ENCODE measurements at places on chromosomes 4 and X.

GRCh38 chrX:115058276-115058675 is 40.9 kb upstream of the IL13RA2 start:
- DNase-seq = peak; percentile 92

GRCh38 chrX:96763608-96764007 is 79.0 kb downstream of the DIAPH2 start:
- no peak for DNase-seq

- DNase-seq = no peak
Observed at GRCh38 chr4:110635163-110635865, 12.4 kb upstream of the PITX2 start.

GRCh38 chr4:184428787-184429186 is 45.6 kb downstream of the IRF2 start:
- DNase-seq = no peak

DNA sequence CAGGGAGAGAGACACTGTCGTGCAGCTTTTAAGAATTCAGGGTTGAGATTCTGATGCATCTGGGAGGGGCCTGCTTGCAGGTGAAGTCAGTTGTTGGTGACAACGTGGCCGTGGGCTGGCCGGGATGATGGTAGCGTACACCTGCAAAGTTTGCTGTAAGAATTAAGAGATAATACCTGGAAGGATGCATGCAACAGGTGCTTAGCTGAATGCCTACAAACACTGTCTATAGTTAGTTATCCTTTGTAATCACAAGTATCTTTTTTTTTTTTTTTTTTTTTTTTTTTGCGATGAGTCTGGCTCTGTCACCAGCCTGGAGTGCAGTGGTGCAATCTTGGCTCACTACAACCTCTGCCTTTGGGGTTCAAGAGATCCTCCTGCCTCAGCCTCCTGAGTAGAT is 259.6 kb downstream of the ASMT start:
- no peak for DNase-seq

GRCh38 chr4:82429728-82430192 is 502 bp downstream of the HNRNPDL start:
- DNase-seq = peak; percentile 49

DNA sequence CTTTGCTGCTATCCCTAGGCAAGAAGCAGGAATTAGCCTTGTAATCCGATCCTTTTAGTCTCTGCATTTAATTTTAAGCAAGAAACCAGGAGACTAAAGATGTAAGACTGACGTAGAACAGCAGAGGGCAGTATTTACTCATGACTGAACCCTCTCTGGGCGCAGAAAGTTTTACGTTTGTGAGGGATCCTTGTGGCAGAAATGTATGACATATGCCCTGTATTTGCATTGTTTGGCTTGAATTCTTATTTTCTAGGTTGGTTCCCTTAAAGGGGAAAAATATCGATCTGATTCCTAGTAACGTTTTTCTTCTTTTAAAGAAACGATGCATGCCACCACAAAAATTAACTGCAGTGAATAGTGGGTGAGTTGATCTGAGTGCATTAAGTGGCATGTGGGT is 1.3 kb upstream of the FAT4 start:
- peak; percentile 96 for DNase-seq

GRCh38 chr4:72666910-72667309 is 97.9 kb upstream of the ADAMTS3 start:
- DNase-seq = no peak

GRCh38 chr4:87011340-87012034 is 76.7 kb downstream of the AFF1 start:
- DNase-seq = peak; percentile 92

DNA sequence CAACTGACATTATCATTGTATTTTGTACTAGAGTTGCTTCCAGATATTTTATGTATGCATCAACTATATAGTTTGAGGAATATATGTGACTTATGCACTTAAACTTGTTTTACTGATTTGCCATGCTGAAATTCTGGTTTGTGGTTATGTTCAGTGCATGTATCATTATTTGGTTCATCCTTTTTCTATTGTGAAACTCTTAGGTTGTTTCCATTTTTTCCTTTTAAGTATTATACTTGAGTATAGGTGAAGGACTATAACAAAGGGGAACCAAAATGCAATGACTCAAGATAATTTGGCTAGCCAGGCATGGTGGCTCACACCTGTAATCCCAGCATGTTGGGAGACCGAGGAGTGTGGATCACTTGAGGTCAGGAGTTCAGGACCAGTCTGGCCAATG is 21.1 kb upstream of the EPGN start:
- no peak for DNase-seq

DNA sequence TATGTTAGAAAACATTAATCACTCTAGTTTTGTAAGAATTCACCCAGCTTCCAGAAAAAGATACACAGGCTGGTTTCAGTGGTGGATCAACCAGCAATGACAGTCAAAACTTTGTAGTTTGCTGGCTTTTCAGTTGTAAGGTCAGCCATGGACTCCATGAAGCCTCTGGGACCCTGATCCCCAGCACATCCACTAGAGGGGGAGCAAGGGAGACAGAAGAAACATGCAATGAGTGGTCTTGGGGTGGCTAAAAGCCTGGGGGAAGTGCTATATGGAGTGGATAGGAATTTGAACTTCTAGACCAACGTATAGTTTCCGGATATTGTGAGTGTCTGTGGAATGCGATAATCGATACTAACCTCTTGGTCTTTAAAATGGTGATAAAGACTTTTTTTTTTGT is 72.7 kb downstream of the AFF2 start:
- no peak for DNase-seq
